Aortic smooth muscle cell (primary cell): ENCODE measurements at places on chromosomes 2 and 18. TPM values are rescaled to one million over a fixed set of nuclear protein-coding genes. Genes with fewer than 3 reads are reported as not detected.

Gene COL4A3
- total RNA-seq: 16.2 and 23.5 TPM in 2 replicates

Gene RUFY4
- not detected in 2 replicates for total RNA-seq

Gene CELF4
- total RNA-seq: under 0.01 and 0.40 TPM in 2 replicates

Gene CENPA
- total RNA-seq: 4.2 and 9.0 TPM in 2 replicates

Gene SERPINB7
- not detected in 2 replicates for total RNA-seq

Gene GAD1
- total RNA-seq: under 0.01 TPM in 1 of 2 replicates, not detected in the other

Gene SLC9A4
- total RNA-seq: under 0.01 TPM in 1 of 2 replicates, not detected in the other

Gene SLC19A3
- 0.06 and 0.40 TPM in 2 replicates for total RNA-seq

Gene BCL2
- total RNA-seq: 1.6 TPM in 2 replicates

Gene ATP8B1
- 124 and 210 TPM in 2 replicates for total RNA-seq

Gene TRAF3IP1
- total RNA-seq: 9.1 and 11.3 TPM in 2 replicates

Gene ABHD3
- 4.3 and 4.9 TPM in 2 replicates for total RNA-seq
